A172 (cell line): ENCODE measurements at places on chromosomes 3 and 15. TPM values are rescaled to one million over a fixed set of nuclear protein-coding genes. Genes with fewer than 3 reads are reported as not detected.
A peak's percentile ranks its signal among the peaks of the same experiment; 100 is the strongest.

Gene IGF2BP2
- 29.7 and 32.8 TPM in 2 replicates for total RNA-seq

- DNase-seq, result peak; percentile 14
Observed at GRCh38 chr3:114034787-114035545, 21.4 kb downstream of the CCDC191 start.

Gene SERPINI2
- total RNA-seq, result not detected in 2 replicates

- no peak for DNase-seq
Observed at GRCh38 chr15:99998661-99999101, 265.4 kb upstream of the LYSMD4 start.

Gene GPX1
- total RNA-seq, result 233 and 352 TPM in 2 replicates

GRCh38 chr15:32933236-32933635 is 215.4 kb downstream of the GREM1 start:
- no peak for DNase-seq

Gene NR1I2
- total RNA-seq, result not detected in 2 replicates

DNA sequence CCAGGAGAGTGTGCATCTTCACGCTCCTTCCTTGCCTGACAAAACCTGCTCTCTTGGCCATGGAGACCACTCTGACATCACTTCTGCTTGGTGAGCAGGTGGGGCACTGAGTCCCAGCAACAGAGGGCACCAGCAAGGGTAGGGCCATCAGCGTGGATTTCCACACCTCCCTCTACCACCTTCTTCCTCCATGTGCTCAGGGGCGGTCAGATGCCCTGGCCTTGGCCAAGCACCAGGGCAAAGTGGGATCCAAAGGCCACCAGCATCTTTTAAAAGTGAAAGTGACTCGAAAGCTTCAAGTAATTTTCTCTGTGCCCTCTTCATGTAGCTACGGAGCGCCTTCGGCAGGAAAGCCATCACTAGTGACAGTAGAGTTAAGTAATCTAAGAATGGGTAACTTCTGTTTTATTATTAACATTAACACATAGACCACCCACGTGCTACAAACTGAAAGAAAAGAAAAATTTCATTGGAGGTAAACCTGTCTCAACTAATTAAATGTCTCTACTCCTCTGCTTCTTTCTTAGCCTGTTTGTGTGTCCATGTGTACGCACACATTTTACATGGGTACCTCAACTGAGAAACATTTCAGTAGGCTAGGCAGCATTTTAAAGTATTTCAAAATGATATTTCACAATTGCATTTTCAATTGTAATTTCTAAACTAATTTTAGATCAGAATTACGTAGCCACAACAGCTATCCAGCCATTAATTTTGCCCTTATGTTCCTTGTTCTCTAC is 57.9 kb downstream of the CHSY1 start:
- no peak for DNase-seq

Gene SPRED1
- total RNA-seq, result 9.1 and 11.3 TPM in 2 replicates

GRCh38 chr15:82031871-82032270 is 13.9 kb downstream of the MEX3B start:
- no peak for DNase-seq

DNA sequence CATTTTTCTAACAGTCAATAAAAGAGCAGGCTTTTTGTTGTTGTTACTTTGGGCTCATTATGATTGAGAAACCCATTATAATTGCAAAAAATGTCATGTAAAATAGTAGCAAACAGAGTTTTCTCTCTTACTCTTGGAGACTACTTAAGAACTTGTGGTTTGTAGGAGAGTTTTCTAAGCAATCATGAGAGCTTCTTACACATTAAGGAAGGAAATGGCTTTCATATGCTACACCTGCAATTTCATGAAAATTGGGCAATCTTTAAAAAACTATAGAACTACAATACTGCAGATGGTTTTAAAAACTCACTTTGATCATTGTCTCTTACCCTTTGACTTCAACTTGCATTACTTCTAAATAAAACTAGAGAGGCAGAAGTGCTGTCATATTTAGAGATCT is 701.8 kb downstream of the ZPLD1 start:
- no peak for DNase-seq

- DNase-seq, result no peak
Observed at GRCh38 chr3:44478055-44478468, 592 bp upstream of the ZNF445 start.

Gene SLMAP
- total RNA-seq, result 44.6 and 61.8 TPM in 2 replicates

GRCh38 chr3:177764377-177764912 is 567.2 kb upstream of the TBL1XR1 start:
- no peak for DNase-seq

- DNase-seq, result peak; percentile 98
Observed at GRCh38 chr3:138774529-138775253, 60.0 kb downstream of the PIK3CB start.

DNA sequence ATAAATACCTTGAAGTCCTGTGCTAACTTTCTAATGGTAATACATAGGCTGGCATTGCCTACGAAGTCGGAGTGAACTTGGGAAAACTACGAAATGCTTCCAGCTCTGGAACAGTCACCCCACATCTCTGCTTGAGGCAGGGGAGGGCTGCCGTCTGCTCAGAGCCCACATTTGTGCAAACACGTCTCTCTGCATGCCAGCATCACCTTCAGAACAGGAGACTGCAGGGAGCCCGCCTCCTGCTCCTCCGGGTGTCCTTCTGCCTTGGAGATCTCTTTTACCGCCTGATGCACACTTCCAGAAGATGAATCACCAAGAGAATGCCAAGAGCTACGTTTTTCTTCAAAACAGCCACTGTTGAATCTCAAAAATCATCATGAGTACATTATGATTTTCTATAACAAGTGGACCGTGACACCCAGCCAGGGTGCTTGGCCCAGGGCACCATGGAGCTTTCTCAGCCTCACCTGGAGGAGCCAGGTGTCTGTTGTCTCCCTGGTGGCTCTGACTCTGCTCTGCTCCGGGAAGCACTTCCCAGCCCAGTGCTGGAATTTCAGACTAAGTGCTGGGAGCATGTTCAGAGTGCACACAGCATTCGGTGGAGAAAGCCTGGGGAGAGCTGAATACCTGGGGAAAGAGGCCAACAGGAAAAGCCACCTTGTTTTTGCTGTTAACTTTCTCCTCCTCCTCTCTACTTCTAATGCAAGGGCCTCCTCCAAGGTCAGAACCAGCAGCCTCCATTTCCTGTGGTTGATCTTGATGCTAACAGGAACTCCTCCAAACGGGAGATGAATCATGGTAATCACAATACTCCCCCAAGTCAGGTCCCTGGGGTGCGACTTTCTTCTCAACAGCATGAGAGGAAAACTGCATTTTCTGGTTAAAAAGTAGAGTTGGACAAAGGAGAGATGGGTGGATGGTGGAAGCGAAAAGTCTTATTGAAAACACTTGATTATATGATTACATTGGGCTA is 467.7 kb downstream of the GABRG3 start:
- no peak for DNase-seq

GRCh38 chr15:66819084-66819483 is 117.0 kb downstream of the SMAD6 start:
- DNase-seq, result no peak

GRCh38 chr15:92845126-92845508 is 55.0 kb upstream of the CHD2 start:
- peak; percentile 40 for DNase-seq

GRCh38 chr3:126134219-126134975 is 46.0 kb downstream of the ALDH1L1 start:
- DNase-seq, result peak; percentile 48

DNA sequence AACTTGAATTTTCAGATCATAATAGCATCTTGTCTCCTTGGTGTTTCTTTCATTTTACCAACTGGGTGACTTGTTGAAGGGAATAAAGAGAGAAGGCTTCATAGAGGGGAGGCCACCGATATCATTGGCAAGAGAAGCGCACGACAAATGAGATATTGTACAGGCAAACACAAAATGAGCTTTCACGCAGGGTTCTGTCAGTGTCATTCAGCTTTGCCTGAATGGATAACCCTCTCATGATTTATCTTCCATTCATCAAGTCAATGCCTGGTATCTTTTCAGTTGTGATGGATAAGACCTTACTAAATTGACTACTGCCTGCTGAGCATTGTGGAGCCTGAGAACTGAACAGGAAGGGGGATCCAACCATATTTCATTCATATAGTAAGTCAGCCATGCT is 188.6 kb upstream of the EPHA3 start:
- DNase-seq, result no peak

DNA sequence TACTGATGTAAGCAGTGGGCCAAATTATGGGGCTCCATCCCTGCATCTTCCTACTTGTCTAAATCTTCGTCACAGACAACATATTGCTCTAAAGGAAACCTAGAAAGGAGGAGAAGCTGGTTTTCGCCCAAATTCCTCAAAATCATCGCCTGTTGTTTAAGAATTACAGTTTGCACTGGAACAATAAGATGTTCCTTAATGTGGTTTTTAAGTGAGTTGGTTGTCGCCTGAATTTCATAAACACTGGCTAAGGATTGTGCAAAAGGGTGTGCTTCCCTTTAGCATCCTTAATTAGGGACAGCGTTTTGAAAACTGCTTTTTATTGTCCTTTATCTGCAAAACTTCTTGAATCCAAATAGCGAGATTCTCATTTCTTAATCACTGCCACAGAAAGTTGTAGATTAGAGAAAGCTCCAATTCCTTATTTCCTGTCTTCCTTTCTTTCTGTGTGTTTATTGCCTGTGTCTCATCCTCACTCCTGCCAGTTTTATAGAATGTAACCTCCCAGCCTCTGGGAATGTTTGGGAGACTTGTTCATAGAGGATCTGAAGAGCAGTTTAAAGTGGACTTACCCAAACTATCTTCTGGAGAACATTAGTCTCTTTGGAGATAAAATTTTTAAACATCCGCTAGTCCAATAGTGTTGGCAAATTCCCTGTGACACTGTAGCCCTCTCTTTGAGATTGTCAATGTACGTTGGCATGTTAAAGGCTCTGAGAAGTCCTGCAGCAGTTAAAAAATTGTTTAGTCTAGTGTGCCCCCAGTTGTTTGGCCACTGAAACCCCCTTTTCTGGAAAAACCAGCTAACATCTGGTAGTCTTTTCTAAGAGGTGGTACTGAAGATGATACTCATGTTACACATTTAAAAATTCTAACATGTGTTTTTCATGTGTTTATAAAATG is 50.4 kb downstream of the FLNB start:
- DNase-seq, result peak; percentile 79

Gene PCSK6
- total RNA-seq, result 5.5 and 10.0 TPM in 2 replicates

Gene MCCC1
- 22.0 and 24.1 TPM in 2 replicates for total RNA-seq

DNA sequence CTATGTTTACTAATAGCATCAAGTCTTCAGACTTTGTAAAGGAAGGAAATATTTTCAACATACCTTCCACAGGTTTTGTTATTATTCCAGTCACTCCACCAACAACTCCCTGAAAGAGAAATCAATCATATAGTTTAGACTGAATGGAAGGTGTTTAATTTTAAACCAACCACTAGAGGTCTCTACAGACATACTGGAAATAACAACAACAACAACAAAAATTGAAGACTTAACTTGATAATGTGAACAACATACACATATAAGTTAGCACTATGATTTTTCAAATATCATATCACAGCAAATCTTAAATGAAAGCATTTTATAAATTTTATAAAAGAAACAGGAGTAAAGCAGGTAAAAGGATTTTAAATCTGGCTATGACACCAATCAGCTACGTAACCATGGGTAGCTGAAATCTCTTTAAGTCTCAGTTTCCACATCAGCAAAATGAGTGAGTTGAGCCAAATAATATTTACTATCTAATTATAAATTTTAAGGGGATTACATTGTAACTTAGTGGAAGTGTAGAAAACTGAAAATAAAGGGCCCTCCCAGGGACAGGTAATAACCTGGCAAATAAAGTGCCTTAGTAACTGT is 188.2 kb downstream of the VPS13C start:
- DNase-seq, result peak; percentile 21

DNA sequence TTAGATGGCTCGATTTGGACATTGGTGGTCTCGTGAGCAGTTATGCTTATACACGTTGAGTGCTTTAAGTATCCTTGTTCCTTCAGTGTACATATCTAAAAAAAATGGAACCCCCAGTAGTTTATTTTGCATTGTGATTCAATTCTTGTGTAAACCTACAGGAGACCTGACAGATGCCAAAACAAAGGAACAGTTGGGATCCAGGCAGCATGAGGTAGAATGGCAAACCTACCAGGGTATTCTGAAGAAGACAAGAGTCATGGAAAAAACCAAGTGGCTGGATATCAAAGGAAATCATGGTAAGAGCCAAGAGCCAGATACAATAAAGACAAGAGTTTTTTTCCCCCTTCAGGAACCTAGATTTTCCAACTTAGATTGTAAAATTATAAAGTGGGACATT is 2.0 kb downstream of the TMEM62 start:
- DNase-seq, result no peak

DNA sequence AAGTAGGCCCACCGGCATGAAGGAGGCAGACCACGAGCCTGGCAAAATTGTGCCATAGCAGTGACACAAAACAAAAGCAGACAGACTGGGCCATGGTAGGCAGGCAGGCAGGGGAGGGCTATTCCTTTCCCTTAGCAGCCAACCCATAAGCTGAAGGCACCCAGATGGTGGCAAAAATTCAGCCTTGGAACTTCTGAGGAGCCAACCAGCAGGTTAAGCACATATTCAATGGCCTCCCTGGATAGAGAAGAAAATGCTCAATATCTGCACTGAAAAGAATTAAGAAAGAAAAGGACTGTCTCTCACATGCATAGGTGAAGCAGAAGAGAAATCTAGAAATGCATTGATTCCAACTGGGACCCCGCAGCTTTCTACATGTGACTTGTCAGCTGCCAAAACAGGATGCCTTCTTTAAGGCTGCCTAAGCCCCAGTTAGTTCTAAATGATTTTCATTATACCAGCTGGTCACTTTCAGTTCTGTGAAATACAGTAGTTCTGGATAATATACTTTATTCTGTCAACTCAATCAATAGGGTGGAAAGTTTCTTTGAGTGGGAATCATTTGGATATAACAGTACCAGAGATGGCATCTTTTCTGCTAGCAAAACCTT is 2.7 kb downstream of the PRICKLE2 start:
- no peak for DNase-seq

Gene ADGRG7
- total RNA-seq, result not detected in 2 replicates

GRCh38 chr15:38538328-38539007 is 26.1 kb downstream of the RASGRP1 start:
- no peak for DNase-seq

Gene CHRNA7
- total RNA-seq, result 0.10 and 0.19 TPM in 2 replicates

DNA sequence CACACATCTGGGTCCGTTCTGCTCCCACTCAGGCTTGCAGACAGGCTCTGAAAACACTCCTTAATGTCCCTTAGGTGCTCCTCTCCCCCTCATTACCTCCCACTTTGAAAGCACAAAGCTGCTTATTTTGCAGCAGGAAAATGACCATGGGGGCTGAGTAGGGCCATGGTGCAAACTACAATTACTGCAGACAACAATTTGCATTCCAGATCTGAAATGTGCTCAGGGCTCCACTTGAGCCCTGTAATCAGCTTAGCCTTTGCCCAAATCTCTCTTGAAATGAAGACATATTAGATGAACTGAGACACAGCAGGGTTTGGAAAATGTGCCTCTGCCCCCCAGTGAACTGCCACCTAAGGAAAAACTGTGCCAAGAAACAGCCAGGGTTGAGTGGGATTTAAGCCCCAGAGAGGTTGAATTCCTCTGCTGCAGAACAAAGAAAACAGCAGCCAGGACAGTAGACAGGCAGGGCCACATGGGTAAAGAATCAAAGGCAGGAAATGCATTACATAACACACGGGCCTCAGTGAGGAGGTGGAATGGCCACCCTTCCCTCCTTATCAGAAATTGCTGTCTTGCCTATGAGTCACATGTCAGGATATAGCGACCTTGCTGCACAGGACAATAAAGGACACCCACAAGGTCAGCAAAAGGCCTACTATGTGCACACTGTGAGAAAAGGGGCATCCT is 126.8 kb upstream of the ARHGEF3 start:
- DNase-seq, result peak; percentile 72
